ENCODE measurements at places on chromosomes 16 and 17. TPM values are rescaled to one million over a fixed set of nuclear protein-coding genes. Genes with fewer than 3 reads are reported as not detected.

GRCh38 chr17:9529033-9529700, 46.5 kb downstream of the STX8 start:
- peaks cover 7% of the 10 kb centered on the region for H3K4me1 ChIP-seq
- no peak overlapping the region for H3K27ac ChIP-seq
- no peak overlapping the region for H3K4me3 ChIP-seq
- H3K36me3 ChIP-seq, result peaks cover 6% of the 10 kb centered on the region
- H3K27me3 ChIP-seq, result no peaks in the 10 kb centered on the region
- no peak for DNase-seq

The MFSD6L gene
- total RNA-seq, result 5.2 TPM

- no peaks in the 10 kb centered on the region for H3K4me1 ChIP-seq
- no peak for DNase-seq
- no peaks in the 10 kb centered on the region for H3K27me3 ChIP-seq
- H3K27ac ChIP-seq, result no peak overlapping the region
- H3K36me3 ChIP-seq, result peaks cover 34% of the 10 kb centered on the region
- no peak overlapping the region for H3K4me3 ChIP-seq
Measured at GRCh38 chr16:78407191-78407590, 307.7 kb downstream of the WWOX start.

DNA sequence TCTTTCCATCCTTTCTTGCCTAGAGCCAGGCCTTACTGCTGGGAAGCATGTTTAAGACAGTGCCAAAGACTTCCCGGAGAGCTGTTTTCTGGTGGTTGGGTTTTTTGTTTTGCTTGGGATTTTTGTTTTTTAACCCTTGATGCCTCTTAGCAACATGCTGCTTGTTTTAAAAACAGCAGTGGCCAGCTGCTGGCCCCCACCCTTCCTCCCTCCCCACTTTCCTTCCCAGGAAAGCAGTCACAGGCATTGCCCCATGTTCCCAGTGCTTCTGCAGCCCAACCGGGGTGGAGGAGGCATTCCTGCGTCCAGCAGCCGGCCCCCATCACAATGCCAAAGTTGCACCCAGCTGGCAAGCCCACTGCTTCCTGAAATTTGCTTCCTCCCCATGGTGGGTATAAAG, 12.6 kb downstream of the TMEM132E start:
- no peak overlapping the region for H3K4me3 ChIP-seq
- no peak for DNase-seq
- H3K36me3 ChIP-seq, result no peaks in the 10 kb centered on the region
- H3K27me3 ChIP-seq, result peaks cover 66% of the 10 kb centered on the region
- H3K4me1 ChIP-seq, result peaks cover 5% of the 10 kb centered on the region

The ZG16 gene
- not detected for total RNA-seq

- H3K27ac ChIP-seq, result peak overlapping the region; percentile 37
- DNase-seq, result peak; percentile 26
- peaks cover 10% of the 10 kb centered on the region for H3K4me1 ChIP-seq
- H3K36me3 ChIP-seq, result peaks cover 9% of the 10 kb centered on the region
- H3K4me3 ChIP-seq, result no peak overlapping the region
Measured at GRCh38 chr17:64599187-64599676, 62.9 kb downstream of the SMURF2 start.

GRCh38 chr16:3599922-3600321, 11.5 kb downstream of the SLX4 start:
- H3K4me3 ChIP-seq, result no peak overlapping the region
- H3K4me1 ChIP-seq, result no peaks in the 10 kb centered on the region
- H3K27ac ChIP-seq, result no peak overlapping the region
- peaks cover 67% of the 10 kb centered on the region for H3K36me3 ChIP-seq
- H3K27me3 ChIP-seq, result no peaks in the 10 kb centered on the region
- no peak for DNase-seq

- H3K4me3 ChIP-seq, result no peak overlapping the region
- H3K36me3 ChIP-seq, result no peaks in the 10 kb centered on the region
- no peak for DNase-seq
- H3K4me1 ChIP-seq, result peaks cover 6% of the 10 kb centered on the region
- H3K27ac ChIP-seq, result no peak overlapping the region
Measured at GRCh38 chr17:49078248-49078647, 54.3 kb upstream of the B4GALNT2 start.

DNA sequence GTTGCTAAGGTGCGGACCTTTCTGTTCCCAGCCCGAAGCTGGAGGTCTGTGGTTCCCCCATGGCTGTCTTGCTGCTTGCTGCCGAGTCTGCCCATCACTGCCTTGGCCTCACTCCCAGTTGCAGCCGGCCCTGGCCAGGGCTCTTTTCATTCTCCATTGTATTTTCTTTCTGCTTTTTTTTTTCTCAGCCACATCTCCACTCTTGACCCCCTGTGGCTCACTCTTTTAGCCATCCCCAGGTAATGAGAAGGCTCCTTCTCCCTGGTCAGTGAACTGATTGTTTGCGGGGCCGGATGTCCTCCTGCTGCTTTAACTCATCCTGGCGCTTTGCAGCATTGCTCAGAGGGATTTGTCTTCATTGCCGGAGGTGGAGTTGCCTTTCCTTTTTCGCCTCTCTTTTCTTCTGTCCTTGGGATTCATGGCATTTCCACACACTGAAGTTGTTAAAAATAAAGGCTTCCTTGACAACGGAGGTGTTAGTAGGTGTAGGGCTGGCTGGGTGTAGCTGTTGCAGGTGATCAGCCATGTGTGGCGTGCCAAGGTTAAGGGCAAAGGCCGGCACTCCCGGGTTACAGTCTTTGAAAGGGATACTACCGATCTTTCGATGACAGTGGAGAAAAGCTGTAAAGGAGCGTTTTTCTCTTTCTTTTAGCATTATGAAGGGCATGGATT, 34.1 kb downstream of the MAP2K6 start:
- DNase-seq, result peak; percentile 78
- peak overlapping the region; percentile 98 for H3K27ac ChIP-seq
- H3K4me3 ChIP-seq, result peak overlapping the region; percentile 57
- H3K4me1 ChIP-seq, result peaks cover 58% of the 10 kb centered on the region

GRCh38 chr16:85399583-85400284, 213.4 kb upstream of the GSE1 start:
- H3K27ac ChIP-seq, result no peak overlapping the region
- peaks cover 50% of the 10 kb centered on the region for H3K4me1 ChIP-seq
- H3K36me3 ChIP-seq, result no peaks in the 10 kb centered on the region

The CDH8 gene
- total RNA-seq, result 11.1 TPM

GRCh38 chr16:9847146-9847545, 335.1 kb downstream of the GRIN2A start:
- DNase-seq, result no peak
- no peaks in the 10 kb centered on the region for H3K36me3 ChIP-seq
- H3K4me3 ChIP-seq, result no peak overlapping the region
- H3K27me3 ChIP-seq, result no peaks in the 10 kb centered on the region
- H3K4me1 ChIP-seq, result peaks cover 3% of the 10 kb centered on the region

GRCh38 chr16:47523342-47524006, 62.3 kb downstream of the PHKB start:
- no peaks in the 10 kb centered on the region for H3K36me3 ChIP-seq
- H3K4me3 ChIP-seq, result no peak overlapping the region
- peak overlapping the region; percentile 67 for H3K27ac ChIP-seq

The LHX1 gene
- total RNA-seq, result 1.3 TPM

All from WTC11 (cell line).